ENCODE measurements at places on chromosomes 7 and 10.

DNA sequence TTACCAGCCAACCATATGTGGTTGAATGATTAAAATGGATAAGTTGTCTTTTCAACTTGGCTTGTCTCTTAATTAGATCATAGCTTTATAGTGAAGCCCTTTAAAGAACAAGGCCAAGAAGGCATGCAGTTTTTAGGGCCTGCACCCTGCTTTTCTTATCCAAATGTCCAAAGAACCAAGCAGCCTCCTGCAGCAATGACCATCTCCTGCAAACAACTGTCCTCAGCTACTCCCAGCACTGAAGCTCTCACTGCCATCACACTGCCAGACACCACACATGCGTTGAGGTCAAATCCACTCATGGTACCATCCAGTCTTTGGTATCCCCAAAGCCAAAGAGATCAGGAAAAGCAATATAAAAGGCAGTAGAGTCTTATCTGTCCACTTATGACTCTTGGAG, 210.3 kb downstream of the ACTR3B start:
- H3K4me1 ChIP-seq, result no peaks in the 10 kb centered on the region
- DNase-seq, result no peak
- H3K27ac ChIP-seq, result no peak overlapping the region

DNA sequence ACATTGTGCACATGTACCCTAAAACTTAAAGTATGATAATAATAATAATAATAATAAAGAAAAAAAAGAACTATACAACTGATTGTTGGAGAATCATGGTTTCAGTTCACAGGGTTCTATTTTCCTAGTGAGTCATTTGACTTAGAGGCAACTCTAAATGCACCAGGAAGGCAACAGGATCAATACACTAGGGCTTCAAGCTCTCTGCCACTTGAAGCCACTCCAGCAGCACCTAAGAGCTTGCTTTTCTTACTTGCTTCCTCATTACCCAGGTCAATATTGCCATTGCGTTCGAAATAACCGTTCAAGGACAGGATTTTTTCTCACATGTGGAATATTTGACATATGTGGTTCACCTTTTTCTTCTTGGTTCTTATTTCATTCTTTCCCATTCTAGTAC, 189.7 kb downstream of the GRM3 start:
- H3K4me1 ChIP-seq, result no peaks in the 10 kb centered on the region
- no peak for DNase-seq
- no peaks in the 10 kb centered on the region for H3K36me3 ChIP-seq
- H3K27ac ChIP-seq, result no peak overlapping the region
- no peak overlapping the region for H3K4me3 ChIP-seq

- H3K27me3 ChIP-seq, result no peaks in the 10 kb centered on the region
- no peak overlapping the region for H3K4me3 ChIP-seq
- no peak overlapping the region for H3K27ac ChIP-seq
- no peak for DNase-seq
Observed at GRCh38 chr10:113027230-113027573, 77.2 kb downstream of the TCF7L2 start.

DNA sequence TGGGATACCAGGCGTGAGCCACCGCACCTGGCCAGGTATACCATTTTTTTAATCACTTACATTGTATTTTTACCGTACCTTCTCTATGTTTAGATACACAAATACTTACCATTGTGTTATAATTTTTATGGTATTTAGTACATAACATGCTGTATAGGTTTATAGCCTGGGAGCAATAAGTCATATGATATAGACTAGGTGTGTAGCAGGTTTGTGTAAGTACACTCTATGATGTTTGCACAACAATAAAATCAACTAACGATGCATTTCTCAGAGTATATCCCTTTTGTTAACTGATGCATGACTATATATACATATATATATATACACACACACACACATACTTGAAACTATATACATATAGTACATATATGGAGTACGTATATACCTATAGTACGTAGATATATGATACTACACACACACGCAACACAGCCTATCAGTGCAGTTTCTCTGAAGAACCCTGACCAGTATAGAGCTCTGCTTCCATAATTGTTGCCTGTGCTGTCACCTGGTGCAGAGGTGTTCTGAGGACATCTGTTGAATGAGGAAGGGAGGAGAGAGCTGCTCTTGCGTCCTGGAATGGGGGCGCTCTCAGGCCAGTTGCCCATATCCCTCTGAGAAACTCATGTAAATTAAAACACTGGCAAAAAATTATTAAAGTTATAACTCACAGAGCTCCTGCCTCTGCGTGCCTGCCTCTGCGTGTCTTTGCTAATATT, 315.3 kb downstream of the FGFR2 start:
- H3K4me3 ChIP-seq, result no peak overlapping the region
- no peaks in the 10 kb centered on the region for H3K27me3 ChIP-seq
- H3K27ac ChIP-seq, result no peak overlapping the region
- H3K4me1 ChIP-seq, result no peaks in the 10 kb centered on the region
- no peak for DNase-seq

- no peak for DNase-seq
- no peak overlapping the region for H3K4me3 ChIP-seq
- no peaks in the 10 kb centered on the region for H3K27me3 ChIP-seq
- no peak overlapping the region for H3K27ac ChIP-seq
- H3K36me3 ChIP-seq, result peaks cover 3% of the 10 kb centered on the region
- no peaks in the 10 kb centered on the region for H3K4me1 ChIP-seq
Observed at GRCh38 chr10:73174148-73174925, 6.4 kb downstream of the FAM149B1 start.

GRCh38 chr10:72253578-72253977, 20.1 kb upstream of the DDIT4 start:
- H3K36me3 ChIP-seq, result no peaks in the 10 kb centered on the region
- H3K27ac ChIP-seq, result no peak overlapping the region
- H3K4me1 ChIP-seq, result peaks cover 76% of the 10 kb centered on the region
- DNase-seq, result no peak
- H3K27me3 ChIP-seq, result no peaks in the 10 kb centered on the region
- H3K4me3 ChIP-seq, result no peak overlapping the region

GRCh38 chr7:121020989-121021969, 32.8 kb downstream of the CPED1 start:
- no peak overlapping the region for H3K4me3 ChIP-seq
- no peak for DNase-seq
- H3K36me3 ChIP-seq, result no peaks in the 10 kb centered on the region
- no peaks in the 10 kb centered on the region for H3K4me1 ChIP-seq
- H3K27me3 ChIP-seq, result no peaks in the 10 kb centered on the region

GRCh38 chr7:131606346-131607290, 50.2 kb upstream of the PODXL start:
- DNase-seq, result no peak
- H3K27me3 ChIP-seq, result no peaks in the 10 kb centered on the region
- no peak overlapping the region for H3K27ac ChIP-seq
- H3K4me1 ChIP-seq, result no peaks in the 10 kb centered on the region
- no peak overlapping the region for H3K4me3 ChIP-seq

DNA sequence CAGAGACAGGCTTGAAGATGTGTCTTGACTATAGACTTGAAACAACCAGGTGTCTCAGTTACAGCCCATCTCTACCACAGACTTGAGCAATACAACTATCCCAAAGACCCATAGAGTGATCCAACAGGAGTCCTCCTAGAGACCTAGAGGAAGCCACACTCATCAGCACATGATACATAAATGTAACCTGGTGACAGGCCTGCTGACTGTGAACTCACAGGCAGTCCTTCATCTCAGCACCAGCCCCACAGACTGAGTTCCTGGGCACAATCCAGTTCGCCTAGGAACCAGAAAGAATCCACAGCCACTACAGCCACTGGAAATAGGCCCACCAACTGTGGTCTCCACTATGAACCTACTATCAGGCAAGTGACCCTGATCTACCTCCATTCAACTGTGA, 121.3 kb downstream of the MACC1 start:
- no peak overlapping the region for H3K4me3 ChIP-seq
- H3K27ac ChIP-seq, result no peak overlapping the region
- no peak for DNase-seq
- H3K4me1 ChIP-seq, result no peaks in the 10 kb centered on the region
- no peaks in the 10 kb centered on the region for H3K36me3 ChIP-seq

- H3K4me3 ChIP-seq, result no peak overlapping the region
- no peaks in the 10 kb centered on the region for H3K4me1 ChIP-seq
- no peaks in the 10 kb centered on the region for H3K36me3 ChIP-seq
Observed at GRCh38 chr7:15305002-15305600, 256.7 kb downstream of the AGMO start.

GRCh38 chr7:67854221-67855178, 857.9 kb downstream of the TYW1 start:
- DNase-seq, result no peak
- H3K4me1 ChIP-seq, result no peaks in the 10 kb centered on the region
- H3K27ac ChIP-seq, result no peak overlapping the region
- no peak overlapping the region for H3K4me3 ChIP-seq
